Activated naive CD8-positive, alpha-beta T cell treated with anti-CD3 and anti-CD28 coated beads, Interleukin-2, amount 10 ng/mL, durations not matched to agents 7 days and 5 days (primary cell): ENCODE measurements at places on chromosomes 4 and X. TPM values are rescaled to one million over a fixed set of nuclear protein-coding genes. Genes with fewer than 3 reads are reported as not detected.

DNA sequence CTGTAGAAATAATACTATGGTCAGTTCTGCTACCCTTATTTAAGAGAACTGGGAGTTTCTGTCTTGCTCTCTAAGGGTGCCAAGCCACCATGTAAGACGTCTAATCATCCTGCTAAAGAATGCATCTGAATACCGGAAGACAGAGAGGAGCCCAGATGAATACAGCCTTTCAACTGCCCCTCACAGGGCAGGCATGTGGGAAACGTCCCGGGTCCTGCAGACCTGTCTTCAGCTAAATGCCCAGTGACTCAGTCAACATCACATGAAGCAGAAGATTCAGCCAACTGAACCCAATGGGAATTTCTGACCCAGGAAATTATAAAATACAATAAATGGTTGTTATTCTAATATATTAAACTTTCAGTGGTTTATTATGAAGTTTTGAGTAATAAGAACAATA lies 2141.0 kb upstream of the AGA start:
- H3K4me3 ChIP-seq: no peak overlapping the region
- H3K27me3 ChIP-seq: no peaks in the 10 kb centered on the region
- H3K27ac ChIP-seq: no peak overlapping the region
- no peaks in the 10 kb centered on the region for H3K36me3 ChIP-seq
- no peak for DNase-seq

GRCh38 chr4:32840461-32841189 lies 2120.5 kb downstream of the PCDH7 start:
- H3K27ac ChIP-seq: no peak overlapping the region
- no peaks in the 10 kb centered on the region for H3K36me3 ChIP-seq
- no peaks in the 10 kb centered on the region for H3K27me3 ChIP-seq
- no peak for DNase-seq
- no peak overlapping the region for H3K4me3 ChIP-seq

DNA sequence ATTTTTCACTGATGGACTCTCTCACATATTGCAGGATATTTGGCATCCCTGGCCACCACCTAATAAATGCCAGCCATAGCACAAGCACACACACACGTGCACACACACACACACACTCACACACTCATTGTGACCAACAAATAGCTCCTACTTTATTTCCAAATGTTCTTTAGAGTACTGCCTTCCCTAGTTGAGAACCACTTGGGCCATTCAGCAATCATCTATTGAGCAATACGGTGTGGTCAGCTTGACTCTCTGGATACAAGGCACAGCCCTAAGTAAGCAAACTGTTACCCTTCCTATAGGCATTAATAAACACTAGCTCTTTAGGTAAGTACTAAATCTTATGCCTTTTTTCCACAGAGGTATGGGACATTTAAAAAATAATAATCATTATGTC lies 21.1 kb downstream of the CORIN start:
- peaks cover 10% of the 10 kb centered on the region for H3K4me1 ChIP-seq
- H3K27me3 ChIP-seq: peaks cover 19% of the 10 kb centered on the region
- peaks cover 2% of the 10 kb centered on the region for H3K36me3 ChIP-seq

DNA sequence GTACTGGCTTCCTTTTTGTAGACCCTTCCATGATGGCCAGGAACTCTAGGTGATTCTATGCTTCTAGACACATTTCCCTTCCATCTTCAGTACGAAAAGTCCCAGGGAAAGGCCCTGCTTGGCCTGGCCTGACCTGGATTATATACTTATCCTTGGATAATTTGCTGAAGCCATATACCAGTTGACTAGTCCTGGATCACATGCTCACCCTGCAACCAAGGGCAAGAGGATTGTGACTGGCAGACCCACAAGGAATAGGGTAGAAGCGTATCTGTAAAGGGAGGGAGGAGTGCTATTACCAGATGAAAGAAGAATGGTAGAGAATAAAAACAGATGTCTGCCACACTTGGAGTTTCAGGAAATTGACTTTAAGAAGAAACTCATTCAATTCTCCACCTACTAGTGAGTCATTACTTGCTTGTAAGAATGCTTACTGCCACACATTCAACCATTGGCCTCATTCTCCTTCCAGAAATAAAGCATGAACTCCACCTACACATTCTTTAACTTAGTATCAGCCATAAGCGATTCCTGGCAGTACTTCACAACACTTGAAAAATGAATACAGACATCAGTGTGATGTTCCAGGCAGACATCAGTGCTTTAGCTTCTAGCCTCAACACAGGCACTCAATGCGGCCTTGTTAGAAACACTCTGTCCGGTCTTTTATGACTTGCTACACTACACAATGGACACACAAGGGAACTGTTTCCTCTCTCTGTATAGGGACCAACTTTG lies 141.8 kb downstream of the CBR4 start:
- DNase-seq: no peak
- no peak overlapping the region for H3K4me3 ChIP-seq
- H3K27me3 ChIP-seq: peaks cover 20% of the 10 kb centered on the region
- no peaks in the 10 kb centered on the region for H3K4me1 ChIP-seq
- no peaks in the 10 kb centered on the region for H3K36me3 ChIP-seq

DNA sequence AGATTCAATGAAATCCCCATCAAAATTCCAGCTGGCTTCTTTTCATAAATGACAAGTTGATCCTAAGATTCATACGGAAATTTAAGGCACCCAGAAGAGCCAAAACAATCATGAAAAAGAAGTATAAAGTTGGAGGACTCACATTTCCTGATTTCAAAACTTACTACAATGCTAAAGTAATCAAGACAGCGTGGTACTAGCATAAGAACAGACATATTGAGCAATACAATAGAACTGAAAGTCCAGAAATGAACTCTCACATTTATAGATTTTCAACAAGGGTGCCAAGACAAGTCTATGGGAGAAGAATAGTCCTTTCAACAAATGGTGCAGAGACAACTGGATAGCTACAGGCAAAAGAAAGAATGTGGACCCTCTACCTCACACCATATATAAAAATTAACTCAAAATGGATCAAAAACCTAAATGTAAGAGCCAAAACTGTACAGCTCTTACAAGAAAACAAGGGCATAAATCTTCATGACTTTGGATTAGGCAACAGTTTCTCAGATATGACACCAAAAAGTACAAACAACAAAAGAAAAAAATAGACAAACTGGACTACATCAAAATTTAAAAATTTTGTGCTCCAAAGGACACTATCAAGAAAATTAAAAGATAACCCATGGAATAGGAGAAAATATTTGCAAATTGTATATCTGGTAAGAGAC lies 28.5 kb downstream of the SASH3 start:
- no peak overlapping the region for H3K4me3 ChIP-seq
- peak overlapping the region; percentile 56 for H3K27ac ChIP-seq
- DNase-seq: no peak
- no peaks in the 10 kb centered on the region for H3K27me3 ChIP-seq
- H3K36me3 ChIP-seq: peaks cover 29% of the 10 kb centered on the region

DNA sequence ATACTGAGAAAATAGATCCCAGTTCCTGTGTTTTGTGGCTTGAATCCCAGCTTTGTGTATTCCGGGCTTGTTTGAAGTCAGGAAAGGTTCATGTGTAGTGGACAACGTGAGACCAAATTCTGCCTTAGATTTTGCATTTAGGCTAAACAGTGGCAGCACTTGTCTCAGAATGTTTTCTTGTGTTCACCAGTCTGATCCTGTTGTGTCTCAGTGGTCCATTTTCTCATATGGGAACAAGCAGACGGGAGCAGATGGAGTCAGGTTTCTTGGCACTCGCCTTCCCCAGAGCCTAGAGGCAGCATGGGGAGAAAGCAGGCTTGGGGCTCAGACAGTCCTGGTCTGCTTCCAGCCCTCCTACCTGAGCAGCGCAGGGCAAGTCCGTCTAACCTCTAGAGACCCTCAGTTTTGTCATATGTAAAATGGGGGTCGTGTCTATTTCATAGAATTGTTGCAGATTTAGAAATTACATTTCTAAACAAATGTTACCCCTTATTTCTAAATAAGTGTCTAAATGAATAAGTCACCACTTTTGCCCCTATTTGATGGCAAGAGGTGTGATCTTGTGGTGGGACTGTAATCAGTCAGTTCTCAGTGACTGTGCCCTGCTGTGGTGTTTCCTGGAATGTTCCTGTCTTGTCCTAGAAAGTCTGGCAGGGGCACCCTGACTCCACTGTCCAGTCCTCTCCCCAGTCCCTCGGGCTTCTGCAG lies 28.3 kb upstream of the MSANTD1 start:
- H3K36me3 ChIP-seq: peaks cover 14% of the 10 kb centered on the region
- no peaks in the 10 kb centered on the region for H3K27me3 ChIP-seq
- no peak overlapping the region for H3K27ac ChIP-seq
- H3K4me1 ChIP-seq: peaks cover 9% of the 10 kb centered on the region
- DNase-seq: no peak

DNA sequence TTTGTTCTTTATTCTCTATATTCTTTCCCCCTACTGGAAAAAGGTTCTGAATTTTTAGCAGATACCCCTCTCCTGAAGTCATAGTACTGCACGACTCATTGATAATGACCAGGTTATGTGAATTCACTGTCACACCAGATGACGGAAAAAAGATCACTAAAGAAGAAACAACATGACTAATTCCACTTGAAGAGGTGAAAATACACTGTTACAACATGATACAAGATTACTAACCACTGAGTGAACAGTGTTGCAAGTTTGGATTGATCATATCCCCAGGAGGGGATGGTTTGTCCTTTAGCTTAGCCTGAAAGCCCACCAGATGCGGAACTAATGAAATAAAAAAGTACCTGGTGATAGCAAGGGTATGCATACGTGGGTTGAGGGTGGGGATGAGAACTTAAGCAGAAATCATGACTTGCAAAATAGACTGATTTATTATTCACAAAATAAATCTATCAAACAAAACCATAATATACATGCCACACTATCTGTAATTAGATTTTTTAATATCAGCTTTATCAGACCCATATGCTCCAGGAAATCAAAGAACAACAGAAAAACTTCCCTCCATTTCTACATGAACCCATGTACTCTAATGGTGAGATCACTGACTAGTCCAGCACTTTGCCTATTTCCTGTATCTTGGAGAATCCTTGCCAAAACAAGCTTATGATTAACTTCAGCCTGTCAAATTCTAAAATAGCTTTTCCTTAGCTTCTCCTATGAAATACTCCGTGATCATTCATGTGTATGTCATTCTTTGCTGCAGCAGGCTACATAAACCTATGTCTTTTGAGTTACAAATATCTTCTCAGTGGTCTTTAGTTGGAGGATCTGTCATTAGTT lies 257.4 kb upstream of the AGA start:
- no peaks in the 10 kb centered on the region for H3K36me3 ChIP-seq
- H3K27ac ChIP-seq: no peak overlapping the region
- no peak overlapping the region for H3K4me3 ChIP-seq
- H3K4me1 ChIP-seq: no peaks in the 10 kb centered on the region
- no peak for DNase-seq

DNA sequence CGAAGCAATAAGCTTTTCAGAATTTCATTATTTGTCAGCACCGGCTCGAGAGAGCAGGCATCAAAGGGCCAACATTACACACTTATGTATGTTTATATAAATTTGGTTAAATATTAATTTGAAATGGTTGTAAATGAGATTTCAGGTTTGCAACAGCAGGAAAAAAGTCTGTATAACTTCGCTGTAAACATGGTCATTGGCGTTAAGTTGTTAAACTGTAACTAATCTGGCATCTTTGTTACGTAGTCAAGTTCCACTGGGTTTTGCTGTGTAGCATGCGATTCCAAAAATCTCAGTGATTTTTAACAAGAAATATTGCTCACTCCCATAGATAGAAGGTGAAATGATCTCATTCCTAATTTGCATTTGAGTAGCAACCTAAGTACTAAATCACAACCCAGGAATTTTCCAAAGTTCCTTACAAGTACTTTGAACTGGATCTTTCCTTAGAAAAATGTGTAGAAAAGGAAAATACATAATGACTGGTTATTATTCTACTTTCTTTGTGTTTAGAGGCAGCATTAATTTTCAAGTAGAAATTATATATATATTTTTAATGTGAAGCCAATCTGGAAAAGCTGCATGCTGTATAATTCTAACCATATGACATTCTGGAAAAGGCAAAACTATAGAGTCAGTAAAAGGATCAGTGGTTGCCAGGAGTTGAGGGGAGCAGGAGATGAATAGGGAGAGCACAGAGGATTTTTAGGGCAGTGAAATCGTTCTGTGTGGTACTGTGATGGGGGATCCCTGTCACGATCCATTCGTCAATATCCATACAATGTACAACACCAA lies 222.1 kb downstream of the CBR4 start:
- no peak for DNase-seq
- no peaks in the 10 kb centered on the region for H3K4me1 ChIP-seq
- peaks cover 4% of the 10 kb centered on the region for H3K27me3 ChIP-seq

- H3K36me3 ChIP-seq: no peaks in the 10 kb centered on the region
- DNase-seq: no peak
- no peak overlapping the region for H3K27ac ChIP-seq
- no peaks in the 10 kb centered on the region for H3K27me3 ChIP-seq
Observed at GRCh38 chr4:113951263-113951662, 28.2 kb downstream of the ARSJ start.

GRCh38 chr4:2179717-2180116 lies 62.2 kb downstream of the HAUS3 start:
- no peak overlapping the region for H3K27ac ChIP-seq
- H3K4me3 ChIP-seq: no peak overlapping the region
- no peak for DNase-seq
- H3K4me1 ChIP-seq: peaks cover 9% of the 10 kb centered on the region

DNA sequence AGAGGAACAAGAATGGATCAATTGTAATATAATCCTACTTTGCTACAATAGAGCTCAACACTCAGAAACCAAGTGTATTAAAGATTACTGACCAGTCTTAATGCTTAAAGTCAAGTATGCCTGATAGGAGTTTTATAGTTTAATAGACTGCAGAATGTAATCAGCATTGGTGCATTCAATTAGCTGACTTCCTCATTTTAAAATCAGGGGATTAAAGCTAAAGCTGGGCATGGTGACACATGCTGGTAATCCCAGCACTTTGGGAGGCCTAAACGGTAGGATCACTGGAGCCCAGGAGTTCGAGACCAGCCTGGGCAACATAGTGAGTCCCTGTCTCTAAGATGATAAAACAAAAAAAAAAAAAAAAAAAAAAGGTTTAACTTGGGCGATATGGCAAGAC lies 10.8 kb downstream of the HNRNPDL start:
- no peak overlapping the region for H3K27ac ChIP-seq
- DNase-seq: no peak
- no peak overlapping the region for H3K4me3 ChIP-seq
- peaks cover 22% of the 10 kb centered on the region for H3K27me3 ChIP-seq

- H3K4me3 ChIP-seq: no peak overlapping the region
- no peak overlapping the region for H3K27ac ChIP-seq
- peaks cover 5% of the 10 kb centered on the region for H3K36me3 ChIP-seq
- DNase-seq: no peak
- H3K4me1 ChIP-seq: peaks cover 8% of the 10 kb centered on the region
Observed at GRCh38 chr4:26826721-26827120, 33.9 kb upstream of the STIM2 start.

Gene CHST7
- 6.7 TPM for total RNA-seq

Gene TCEAL5
- not detected for total RNA-seq

Gene HELT
- total RNA-seq: not detected

Gene RTL9
- total RNA-seq: not detected

Gene CDKL5
- 2.2 TPM for total RNA-seq

Gene GPM6B
- not detected for total RNA-seq

Gene F8A2
- not detected for total RNA-seq
